Uterine smooth muscle cell (primary cell): ENCODE measurements at places on chromosomes 12 and 14. TPM values are rescaled to one million over a fixed set of nuclear protein-coding genes. Genes with fewer than 3 reads are reported as not detected.

TAS2R43 gene
- total RNA-seq: 3.5 and 5.3 TPM in 2 replicates

OAS1 gene
- total RNA-seq: 0.33 and 1.4 TPM in 2 replicates

TAS2R10 gene
- total RNA-seq: 0.44 and 0.50 TPM in 2 replicates

RDH16 gene
- total RNA-seq: 0.22 and 0.25 TPM in 2 replicates

KRT82 gene
- total RNA-seq: not detected in 2 replicates

SLIRP gene
- 147 and 234 TPM in 2 replicates for total RNA-seq

SNRPF gene
- total RNA-seq: 16.6 and 21.1 TPM in 2 replicates

KRT7 gene
- total RNA-seq: 0.66 and 2.2 TPM in 2 replicates

TGM1 gene
- 0.25 and 0.55 TPM in 2 replicates for total RNA-seq

TMEM179 gene
- 0.25 and 1.00 TPM in 2 replicates for total RNA-seq

CCDC197 gene
- not detected in 2 replicates for total RNA-seq

GALNT9 gene
- 0.55 and 1.2 TPM in 2 replicates for total RNA-seq

FLRT2 gene
- 0.66 and 2.2 TPM in 2 replicates for total RNA-seq

ENO2 gene
- 29.0 and 38.4 TPM in 2 replicates for total RNA-seq

SLC25A47 gene
- not detected in 2 replicates for total RNA-seq

P2RX2 gene
- total RNA-seq: not detected in 2 replicates

GMFB gene
- total RNA-seq: 112 and 140 TPM in 2 replicates

PPM1H gene
- total RNA-seq: 0.22 and 1.00 TPM in 2 replicates

PLCZ1 gene
- not detected in 2 replicates for total RNA-seq

ASIC1 gene
- total RNA-seq: 0.66 and 3.6 TPM in 2 replicates

PARP2 gene
- total RNA-seq: 11.5 and 22.1 TPM in 2 replicates

INHBC gene
- total RNA-seq: not detected in 2 replicates

C12orf42 gene
- not detected in 2 replicates for total RNA-seq

TGFB3 gene
- total RNA-seq: 8.0 and 10.1 TPM in 2 replicates

SERPINA1 gene
- total RNA-seq: 0.22 TPM in 1 of 2 replicates, not detected in the other

CTDSP2 gene
- 56.1 and 70.4 TPM in 2 replicates for total RNA-seq

RIMBP2 gene
- total RNA-seq: under 0.01 and 0.12 TPM in 2 replicates

ATL1 gene
- 7.2 and 10.0 TPM in 2 replicates for total RNA-seq

PRB2 gene
- total RNA-seq: not detected in 2 replicates

DTX1 gene
- total RNA-seq: under 0.01 TPM in 1 of 2 replicates, not detected in the other

GLI1 gene
- total RNA-seq: 2.4 and 3.1 TPM in 2 replicates

MAGOHB gene
- 16.6 and 29.0 TPM in 2 replicates for total RNA-seq

GLT8D2 gene
- total RNA-seq: 19.0 and 36.7 TPM in 2 replicates

ARMH4 gene
- 5.3 and 10.7 TPM in 2 replicates for total RNA-seq

RNASE1 gene
- 0.22 TPM in 1 of 2 replicates, not detected in the other for total RNA-seq

YY1 gene
- 42.5 and 45.9 TPM in 2 replicates for total RNA-seq

HSP90AA1 gene
- total RNA-seq: 823 and 1,885 TPM in 2 replicates

HRK gene
- total RNA-seq: 0.11 and 0.37 TPM in 2 replicates

APEX1 gene
- total RNA-seq: 79.0 and 82.6 TPM in 2 replicates

DDN gene
- 0.12 and 0.33 TPM in 2 replicates for total RNA-seq

AKAP5 gene
- 0.44 and 1.1 TPM in 2 replicates for total RNA-seq

OTOGL gene
- under 0.01 and 0.22 TPM in 2 replicates for total RNA-seq
